Stimulated activated CD8-positive, alpha-beta memory T cell treated with anti-CD3 and anti-CD28 coated beads, Interleukin-15, amount 100 ng/mL, for 24 hours (primary cell): ENCODE measurements at places on chromosomes 7 and 10.
A peak's percentile ranks its signal among the peaks of the same experiment; 100 is the strongest.

GRCh38 chr10:131204406-131205152 is 106.9 kb downstream of the TCERG1L start:
- DNase-seq: no peak

DNA sequence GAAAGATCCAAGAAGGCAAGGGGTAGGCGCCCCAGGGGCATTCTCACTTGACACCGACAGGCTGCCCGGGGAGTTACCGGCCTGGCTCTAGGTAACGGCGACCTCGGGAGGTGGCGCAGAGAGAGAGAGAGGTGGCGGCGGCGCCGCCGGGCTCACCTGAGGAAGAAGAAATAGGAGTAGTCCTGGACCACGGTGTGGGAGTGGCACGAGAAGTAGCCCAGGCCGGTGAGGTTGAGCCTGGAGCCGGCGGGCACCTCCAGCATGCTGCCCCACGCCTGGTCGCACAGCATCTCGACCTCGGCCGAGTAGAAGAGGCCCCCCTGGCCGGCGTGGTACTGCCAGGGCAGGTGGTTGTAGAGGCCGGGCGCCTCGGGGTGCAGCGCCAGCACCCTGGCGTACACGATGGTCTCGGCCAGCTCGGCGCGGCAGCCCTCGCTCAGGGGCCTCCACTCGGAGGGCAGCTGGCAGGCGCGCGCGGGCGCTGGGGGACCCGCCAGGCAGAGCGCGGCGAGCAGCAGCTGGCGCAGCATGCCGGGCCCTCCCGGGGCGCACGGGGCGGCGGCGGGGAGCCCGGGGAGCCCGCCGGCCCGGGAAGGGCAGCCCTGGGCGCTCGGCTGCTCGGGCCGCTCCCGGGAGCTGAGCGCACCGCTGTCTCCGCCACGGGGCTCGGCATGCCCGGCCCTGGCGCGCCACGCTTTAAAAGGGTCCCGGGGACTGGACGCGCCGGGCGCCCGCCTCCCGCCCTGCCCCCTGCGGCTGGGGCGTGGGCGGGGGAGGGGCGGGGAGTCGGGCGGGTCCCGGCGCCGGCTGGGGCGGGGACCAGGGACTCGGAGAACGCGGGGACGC is at the start of gene CCDC3:
Gene CCDC3 (minus strand): TSS at position 673 of the 846 bp plus-strand sequence. CDS start 143 bp downstream, at position 530.
- DNase-seq: peak; percentile 0

DNA sequence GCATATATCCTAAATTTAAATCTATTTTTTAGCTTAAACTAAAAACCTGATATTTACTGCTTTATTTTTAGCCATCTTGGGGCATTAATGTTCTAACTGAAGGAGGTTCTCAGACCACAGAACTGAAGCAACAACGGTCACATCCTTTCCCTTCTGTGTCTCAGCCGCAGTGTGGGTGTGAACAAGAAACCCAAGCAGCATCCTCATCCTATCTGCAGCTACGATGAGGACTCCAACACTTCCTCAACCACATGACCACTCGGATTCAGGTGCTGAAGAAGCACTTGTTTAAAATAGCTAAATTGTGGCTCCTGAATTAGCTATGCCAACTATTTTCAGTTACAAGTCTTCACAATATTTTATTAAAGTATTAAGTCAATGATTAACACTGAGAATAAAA is 5.3 kb downstream of the ESYT2 start:
- no peak for DNase-seq

GRCh38 chr7:1721047-1721690 is 51.1 kb downstream of the ELFN1 start:
- DNase-seq: no peak

DNA sequence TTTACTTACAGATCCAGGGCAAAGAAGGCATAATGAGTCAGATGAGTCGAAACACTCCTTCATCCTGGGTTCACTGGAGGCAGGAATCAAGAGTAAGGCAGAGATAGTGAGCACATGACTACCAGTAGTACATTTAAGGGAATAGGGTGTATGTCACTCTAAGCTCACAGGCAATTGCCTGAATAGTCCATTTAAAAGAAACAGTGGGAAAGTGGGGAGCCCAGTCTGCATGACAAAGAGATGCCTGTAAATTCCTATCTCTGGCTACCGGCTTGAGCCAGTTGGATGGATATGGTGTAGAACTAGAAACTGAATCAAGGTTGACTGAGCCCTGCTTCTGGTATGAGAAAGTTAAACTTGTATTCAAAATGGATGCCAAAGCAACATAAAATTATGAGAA is 861.5 kb upstream of the ZWINT start:
- no peak for DNase-seq

DNA sequence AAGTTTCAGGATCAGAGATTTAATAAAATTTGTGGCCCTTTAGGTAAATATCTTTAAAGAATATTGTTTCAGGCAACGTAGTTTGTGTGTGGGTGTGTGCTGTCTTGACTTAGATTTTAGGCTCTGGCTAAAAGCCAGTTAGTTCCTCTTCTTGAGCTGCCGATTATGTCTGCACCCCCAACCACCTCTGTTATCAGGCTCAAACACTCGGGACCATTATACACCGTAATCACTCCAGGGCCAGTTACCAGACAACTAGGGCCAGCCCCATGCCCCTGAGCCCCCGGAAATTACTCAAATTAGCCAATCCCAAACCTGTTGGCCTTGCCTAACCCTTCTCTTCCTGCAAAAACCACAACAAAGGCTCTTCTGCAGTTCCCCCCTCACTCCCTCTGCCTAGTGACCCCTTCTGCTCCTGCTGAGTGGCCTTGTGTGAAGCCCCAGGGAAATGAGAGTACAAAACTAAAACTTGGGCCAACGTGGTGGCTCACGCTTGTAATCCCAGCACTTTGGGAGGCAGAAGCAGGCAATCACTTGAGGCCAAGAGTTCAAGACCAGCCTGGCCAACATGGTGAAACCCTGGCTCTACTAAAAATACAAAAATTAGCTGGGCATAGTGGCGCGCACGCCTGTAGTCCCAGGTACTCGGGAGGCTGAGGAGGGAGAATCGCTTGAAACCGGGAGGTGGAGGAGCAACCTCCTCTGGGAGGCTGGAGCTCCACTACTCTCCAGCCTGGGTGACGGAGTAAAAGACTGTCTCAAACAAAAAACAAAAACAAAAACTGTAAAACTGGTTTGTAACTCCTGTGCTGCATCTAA is 9.2 kb upstream of the HNRNPF start:
- no peak for DNase-seq

GRCh38 chr7:76357475-76358010 is 1.2 kb downstream of the YWHAG start:
- DNase-seq: no peak

DNA sequence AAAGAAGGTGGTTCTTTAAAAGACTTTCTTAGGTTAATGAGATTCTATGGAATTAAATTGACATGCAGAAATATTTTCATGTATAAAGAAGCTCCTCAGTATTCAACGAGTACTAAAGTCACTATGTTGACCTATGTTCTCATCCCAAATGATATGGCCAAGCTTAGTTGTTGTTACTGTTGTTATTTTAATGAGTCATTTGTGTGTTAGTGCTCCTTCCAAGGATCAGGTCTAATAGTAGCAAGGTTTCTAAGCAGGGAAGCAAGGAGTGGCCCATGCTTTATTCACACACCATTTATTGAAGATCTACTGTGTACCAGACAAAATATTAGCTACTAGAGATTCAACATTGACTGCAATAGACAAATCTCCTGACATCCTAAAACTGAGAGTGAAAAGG is 41.9 kb downstream of the LRRN3 start:
- no peak for DNase-seq

GRCh38 chr7:10704653-10705052 is 269.0 kb upstream of the PHF14 start:
- no peak for DNase-seq

- DNase-seq: no peak
Measured at GRCh38 chr7:55180963-55181542, 162.2 kb downstream of the EGFR start.

- DNase-seq: no peak
Measured at GRCh38 chr7:16915405-16915804, 33.6 kb upstream of the AGR3 start.

- no peak for DNase-seq
Measured at GRCh38 chr7:134931487-134931886, 54.8 kb upstream of the AGBL3 start.

- no peak for DNase-seq
Measured at GRCh38 chr7:44899443-44899842, 14.1 kb upstream of the PURB start.

DNA sequence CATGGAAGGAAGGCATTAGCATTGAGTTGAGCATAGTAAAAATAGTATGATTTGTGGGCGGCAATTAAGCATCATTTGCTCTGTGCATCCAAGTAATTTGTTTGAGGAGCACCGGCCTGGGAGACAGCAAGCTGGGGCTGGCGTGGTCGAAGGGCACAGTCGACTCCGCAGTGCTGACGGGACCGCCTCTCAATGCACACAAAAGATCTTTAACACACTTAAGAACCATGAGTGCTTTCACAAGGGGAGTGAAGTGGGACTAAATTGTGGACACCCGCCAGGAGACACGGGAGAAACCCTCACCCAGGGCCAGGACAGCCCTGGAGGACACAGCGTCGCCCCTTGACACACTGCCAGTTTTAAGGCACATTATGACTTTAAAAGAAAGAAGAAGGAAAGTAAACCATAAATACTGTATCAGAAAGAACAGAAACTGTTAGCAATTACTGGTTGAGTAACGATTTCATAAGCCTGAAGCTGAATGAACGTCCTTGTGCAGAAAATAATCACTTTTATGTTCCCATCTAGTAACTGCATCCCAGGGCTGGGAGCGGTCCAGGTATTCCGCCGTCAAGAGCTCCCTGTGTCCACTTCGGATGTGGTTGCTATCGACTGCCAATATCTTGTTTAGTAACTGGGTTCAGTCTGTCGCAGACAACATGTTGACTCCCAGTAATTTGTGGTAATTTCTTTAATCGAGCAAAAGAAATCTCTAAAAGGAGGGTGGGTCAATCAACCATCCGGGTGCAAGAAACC is 102.1 kb downstream of the EBF3 start:
- DNase-seq: no peak

- DNase-seq: no peak
Measured at GRCh38 chr10:61632057-61632670, 30.6 kb upstream of the CABCOCO1 start.

GRCh38 chr10:130652544-130652943 is 516.4 kb downstream of the GLRX3 start:
- no peak for DNase-seq

DNA sequence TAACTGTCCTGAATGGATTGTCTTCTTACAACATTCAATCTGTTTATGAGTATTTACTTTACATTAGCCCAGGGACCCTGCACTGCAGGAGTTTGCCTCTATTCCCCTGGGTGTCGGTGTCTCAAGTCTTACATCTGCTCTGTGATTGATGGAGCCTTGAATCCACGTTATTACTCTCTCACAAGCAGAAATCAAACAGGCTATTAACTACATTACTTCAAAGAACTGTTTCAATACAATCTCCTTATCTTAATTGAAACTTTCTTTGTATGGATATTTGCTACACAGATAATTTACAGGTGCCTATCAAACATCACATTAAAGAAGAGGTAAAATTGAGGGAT is 3.1 kb upstream of the ARID5B start:
- no peak for DNase-seq

- no peak for DNase-seq
Measured at GRCh38 chr7:117098457-117098856, 145.2 kb downstream of the ST7 start.

DNA sequence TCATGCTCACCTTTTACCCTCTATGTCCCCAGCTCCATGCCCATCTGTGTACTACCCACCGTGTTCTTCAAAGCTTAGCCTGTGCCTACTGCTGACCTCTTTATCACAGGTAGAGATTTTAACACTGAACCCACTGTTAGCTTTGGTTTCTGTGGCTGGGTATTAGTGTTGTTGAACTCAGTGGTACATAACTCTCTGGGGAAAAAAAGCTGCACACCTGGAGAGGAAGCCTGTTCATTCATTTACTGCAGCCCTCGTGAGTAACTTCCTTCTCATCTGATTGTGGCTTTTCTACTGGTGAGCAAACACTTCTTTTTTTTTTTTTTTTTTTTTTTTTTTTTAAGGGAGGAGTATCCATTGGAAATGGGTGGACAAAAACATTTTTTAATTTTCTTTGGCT is 326.3 kb downstream of the CCSER2 start:
- DNase-seq: no peak
